Progenitor cell of endocrine pancreas (in vitro differentiated cells): ENCODE measurements at places on chromosomes 2 and 18.
A peak's percentile ranks its signal among the peaks of the same experiment; 100 is the strongest.

- no peak for DNase-seq
Observed at GRCh38 chr2:38187541-38188011, 111.6 kb upstream of the CYP1B1 start.

GRCh38 chr2:10473121-10473756 is 25.1 kb upstream of the ODC1 start:
- no peak for DNase-seq

DNA sequence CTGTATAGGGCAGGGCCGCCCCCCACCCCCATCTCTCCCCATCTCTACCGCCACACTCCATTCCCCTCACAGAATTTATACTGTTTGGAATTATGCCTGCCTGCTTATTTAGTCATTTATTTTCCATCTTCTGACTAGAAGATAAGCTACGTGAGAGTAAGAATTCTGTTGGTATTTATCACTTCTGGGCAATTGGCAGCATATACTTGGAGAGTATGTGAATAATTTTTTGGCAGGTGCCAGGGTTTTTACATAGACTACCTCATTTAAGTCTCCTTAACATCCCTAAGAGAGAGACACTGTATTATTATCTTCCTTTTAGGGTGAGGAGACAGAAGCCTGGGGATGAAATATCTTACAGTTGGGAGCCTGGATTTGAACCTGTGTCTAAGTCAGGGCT is 45.0 kb downstream of the SLC4A1AP start:
- DNase-seq: no peak

DNA sequence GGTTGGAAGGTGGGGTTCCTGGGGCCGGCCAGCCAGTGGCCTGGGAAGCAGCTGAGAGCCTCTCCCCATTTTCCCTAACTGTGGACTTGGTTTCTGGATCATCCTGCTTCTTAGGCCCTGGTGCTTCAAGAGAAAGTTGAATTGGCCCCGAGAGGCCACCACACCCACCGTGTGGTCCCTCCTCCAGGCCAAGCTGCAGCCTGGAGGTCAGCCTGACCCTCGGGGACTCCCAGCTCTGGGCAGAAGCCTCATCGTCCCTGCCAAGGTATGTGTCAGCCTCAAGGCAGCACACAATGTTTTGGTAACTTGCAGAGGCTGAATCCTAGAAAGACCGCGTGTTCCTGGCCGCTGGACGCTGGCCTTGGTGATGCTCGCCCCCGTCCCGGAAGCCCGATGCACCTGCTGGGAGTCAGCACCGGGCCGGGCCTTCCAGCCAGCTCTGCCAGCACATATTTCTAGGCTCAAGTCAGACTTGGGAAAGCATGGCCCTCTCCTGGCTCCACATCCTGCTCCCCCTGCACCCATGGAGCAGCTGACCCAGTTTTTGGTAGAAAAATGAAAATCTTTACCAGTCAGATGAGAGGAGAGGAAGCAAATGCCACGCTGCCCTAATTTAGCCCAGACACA is 72.6 kb downstream of the ACTR2 start:
- DNase-seq: no peak

- no peak for DNase-seq
Observed at GRCh38 chr2:132871831-132872230, 201.8 kb upstream of the LYPD1 start.

- DNase-seq: no peak
Observed at GRCh38 chr18:62900132-62900883, 185.0 kb downstream of the PHLPP1 start.

DNA sequence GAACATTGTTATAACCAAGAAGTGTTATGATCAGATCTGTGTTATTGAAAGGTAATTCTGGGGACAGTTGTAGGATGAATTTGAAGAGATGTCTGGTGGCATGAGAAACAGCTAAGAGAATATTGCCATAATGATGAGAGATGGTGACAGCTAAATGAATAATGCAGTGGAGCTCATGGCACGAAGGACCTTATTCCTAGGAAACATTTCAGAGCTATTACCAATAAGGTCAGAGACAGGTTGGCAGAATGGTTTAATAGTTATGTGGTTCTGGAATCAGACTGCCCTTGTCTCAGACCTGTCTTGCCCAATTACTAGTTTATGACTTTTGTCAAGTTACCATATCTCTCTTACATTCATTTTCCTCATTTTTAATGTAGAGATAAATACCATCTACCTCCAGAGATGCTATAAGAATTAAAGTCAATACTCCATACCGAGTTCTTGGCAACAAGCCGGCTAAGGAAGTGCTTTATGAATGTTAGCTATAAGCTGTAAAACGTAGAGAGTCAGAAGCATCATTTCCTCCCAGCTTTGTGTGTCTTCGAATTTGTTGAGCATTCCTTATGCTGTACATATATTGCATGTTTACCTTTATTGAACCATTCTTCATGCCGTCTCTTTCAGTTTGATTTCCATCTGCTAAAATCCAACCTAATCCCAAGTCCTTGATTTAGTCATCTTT is 73.6 kb upstream of the COL5A2 start:
- no peak for DNase-seq

GRCh38 chr2:12990523-12990922 is 273.8 kb downstream of the TRIB2 start:
- DNase-seq: no peak

DNA sequence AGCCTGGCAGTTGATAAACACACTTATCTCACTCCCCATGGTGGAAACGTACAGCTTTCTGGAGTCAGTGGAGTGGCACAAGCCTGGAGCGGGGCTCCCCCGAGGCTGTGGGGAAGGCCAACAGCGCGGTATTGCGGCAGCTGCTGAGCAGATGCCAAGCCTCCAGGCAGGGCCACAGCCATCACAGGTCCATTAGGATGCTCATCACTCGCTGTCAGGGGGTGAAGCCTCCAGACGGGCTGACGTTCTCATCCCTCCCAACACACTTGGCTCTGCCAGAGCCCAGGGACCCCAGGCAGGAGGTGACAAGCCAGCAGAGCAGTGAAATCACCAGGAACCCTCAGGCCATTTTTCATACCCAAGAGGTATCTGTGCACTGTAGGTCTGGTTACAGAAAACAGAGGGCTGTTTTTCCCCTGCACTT is 529.2 kb upstream of the KLHL29 start:
- DNase-seq: no peak

- DNase-seq: no peak
Observed at GRCh38 chr18:49850636-49851035, 37.3 kb upstream of the ACAA2 start.

DNA sequence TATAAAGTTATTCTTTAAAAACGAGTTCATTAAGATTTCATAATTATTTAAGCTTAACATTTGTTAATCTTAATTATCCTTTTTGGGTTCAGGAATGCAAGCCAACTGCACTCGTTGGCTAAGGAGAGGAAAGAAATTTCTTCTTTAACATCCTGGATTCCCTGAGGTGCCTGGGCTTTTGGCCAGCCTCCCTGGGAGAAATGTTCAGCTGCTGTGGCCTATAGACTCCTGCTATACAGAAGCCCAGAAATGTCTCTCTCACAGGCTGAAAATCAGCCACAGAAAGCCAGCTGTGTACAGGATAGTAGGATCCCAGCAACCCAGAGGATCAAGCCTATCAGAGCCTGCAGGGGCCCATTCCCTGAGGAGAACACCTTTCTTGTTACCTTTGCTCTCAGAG is 430.3 kb downstream of the XIRP2 start:
- DNase-seq: no peak

- DNase-seq: no peak
Observed at GRCh38 chr18:44826418-44827259, 146.0 kb downstream of the SETBP1 start.

DNA sequence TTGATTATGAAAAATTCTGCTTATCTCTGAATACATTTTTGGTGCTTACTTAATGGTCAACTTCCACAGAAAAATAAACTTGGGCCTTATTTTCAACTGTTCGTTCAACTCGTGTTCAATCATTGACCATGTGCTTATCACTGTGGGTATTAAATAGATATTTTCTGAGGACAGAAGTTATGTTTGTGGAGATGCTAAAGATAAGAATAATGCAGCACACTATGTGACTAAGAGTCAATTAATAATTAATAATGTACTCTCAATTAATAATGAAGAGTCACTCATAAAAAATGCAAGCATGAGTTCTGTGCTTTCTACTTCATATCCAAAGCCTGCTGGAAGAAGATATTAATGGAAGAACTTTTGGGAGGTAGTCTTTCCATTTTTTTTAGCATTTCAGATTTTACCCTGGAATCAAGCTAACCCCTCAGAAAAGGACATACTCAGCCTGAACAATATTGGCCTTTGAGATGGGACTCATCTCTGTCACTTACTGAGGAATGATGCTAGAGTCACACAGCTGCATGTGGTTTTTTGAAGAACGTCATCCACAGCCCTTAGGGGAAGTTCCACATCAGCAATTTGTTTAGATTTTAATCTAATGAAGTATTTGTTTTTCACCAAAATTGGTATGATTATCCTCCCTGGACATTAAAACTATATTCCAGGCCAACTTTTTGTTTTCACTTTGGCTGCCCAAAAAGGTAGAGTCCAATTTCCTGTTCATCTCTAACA is 191.9 kb upstream of the CRIM1 start:
- no peak for DNase-seq

- no peak for DNase-seq
Observed at GRCh38 chr18:36372903-36373311, 75.4 kb downstream of the FHOD3 start.

DNA sequence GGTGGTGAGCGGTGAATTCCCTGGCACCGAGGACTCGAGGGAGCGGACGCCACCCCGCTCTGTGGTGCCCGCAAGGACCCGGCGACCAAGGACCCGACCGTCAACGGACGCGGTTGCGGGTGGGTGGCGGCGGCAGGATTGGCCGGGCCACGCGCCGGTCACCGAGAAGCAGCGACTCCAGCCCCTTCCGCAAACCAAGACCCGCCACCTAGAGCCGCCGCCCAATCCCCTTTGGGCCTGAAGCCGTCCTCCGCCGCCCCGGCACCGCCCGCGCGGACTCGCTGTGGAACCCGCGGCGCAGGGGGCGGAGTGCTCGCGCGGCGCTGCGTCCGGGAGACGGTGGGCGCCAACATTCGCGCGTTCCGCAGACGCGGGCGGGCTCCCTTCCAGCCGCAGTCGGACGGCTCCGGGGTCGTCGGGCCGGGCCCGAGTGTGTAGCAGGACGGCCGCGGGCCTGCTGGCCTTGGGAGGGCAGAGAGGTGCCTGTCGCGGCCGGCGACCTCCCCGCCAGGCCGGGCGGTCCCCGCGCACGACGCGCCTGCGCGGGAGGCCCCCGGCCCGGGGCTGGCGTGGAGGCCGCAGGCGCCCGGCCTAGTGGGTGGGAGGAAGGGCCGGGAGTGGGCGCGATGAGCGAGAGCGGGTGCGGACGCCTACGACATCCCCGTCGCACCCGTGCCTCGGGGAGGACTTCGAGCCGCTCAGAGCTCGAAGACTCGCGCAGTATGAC is at the start of the genes FAM228B and PFN4:
FAM228B (plus strand) TSS at position 275 of the 727 bp plus-strand sequence. CDS start 893 bp downstream, outside the sequence.
PFN4 (minus strand) TSS at position 140 of the 727 bp plus-strand sequence. CDS start 799 bp downstream, outside the sequence.
- peak; percentile 66 for DNase-seq

DNA sequence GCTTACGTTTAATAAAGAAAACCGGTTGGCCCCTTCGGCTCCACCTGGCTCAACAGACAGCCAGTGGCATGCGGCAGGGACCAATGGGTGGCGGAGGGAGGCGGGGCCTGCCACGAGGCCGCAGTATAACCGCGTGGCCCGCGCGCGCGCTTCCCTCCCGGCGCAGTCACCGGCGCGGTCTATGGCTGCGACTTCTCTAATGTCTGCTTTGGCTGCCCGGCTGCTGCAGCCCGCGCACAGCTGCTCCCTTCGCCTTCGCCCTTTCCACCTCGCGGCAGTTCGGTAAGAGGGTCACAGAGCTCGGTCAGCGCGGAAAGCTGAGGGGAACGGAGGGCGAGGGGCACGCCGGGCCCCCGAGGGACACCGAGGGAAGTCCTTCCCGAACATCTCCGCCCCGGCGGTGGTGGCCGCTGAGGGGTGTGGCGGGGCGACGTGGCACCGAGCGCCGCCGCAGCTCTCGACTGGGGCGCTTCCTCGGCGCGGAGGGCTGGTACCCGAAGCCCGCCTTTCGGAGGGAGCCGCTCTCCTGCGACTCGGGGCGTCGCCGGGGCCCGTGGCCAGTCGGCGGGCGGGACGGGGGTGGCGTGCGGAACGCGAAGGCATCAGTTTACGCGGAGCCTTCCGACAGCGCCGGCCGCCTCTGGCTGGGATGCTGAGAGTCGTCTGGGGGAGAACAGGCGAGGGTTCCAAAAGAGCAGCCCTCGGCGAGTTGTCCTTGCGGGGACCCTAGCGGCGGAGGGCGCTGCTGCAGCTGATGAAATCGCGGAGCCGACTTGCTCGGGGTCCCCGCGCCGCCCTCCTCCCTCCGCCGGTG is at the start of gene MTHFD2:
MTHFD2 (plus strand) TSS at position 155 of the 814 bp plus-strand sequence; CDS start at position 182, 27 bp downstream.
- peak; percentile 82 for DNase-seq

DNA sequence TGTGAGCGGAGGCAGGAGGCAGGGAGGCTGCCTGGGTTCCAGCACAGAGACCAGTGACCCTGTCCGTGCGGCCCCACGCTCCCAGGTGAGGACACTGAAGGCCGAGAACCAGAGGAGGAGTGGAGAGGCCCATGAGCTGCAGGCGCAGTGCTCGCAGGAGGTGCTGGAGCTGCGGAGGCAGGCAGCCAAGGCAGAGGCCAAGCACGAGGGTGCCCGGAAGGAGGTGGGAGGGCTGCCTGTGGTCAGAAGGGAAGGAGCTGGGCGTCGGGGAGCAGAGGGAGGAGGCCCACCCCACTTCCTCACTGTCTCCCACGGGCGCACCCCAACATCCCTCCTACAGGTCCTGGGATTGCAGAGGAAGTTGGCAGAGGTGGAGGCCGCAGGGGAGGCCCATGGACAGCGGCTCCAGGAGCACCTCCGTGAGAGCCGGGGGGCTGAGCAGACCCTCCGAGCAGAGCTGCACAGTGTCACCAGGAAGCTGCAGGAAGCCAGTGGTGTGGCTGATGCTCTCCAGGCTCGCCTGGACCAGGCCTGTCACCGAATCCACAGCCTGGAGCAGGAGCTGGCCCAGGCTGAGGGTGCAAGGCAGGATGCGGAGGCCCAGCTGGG is 33.0 kb upstream of the SNED1 start:
- no peak for DNase-seq

GRCh38 chr2:9095226-9095625 is 91.7 kb upstream of the MBOAT2 start:
- DNase-seq: no peak

DNA sequence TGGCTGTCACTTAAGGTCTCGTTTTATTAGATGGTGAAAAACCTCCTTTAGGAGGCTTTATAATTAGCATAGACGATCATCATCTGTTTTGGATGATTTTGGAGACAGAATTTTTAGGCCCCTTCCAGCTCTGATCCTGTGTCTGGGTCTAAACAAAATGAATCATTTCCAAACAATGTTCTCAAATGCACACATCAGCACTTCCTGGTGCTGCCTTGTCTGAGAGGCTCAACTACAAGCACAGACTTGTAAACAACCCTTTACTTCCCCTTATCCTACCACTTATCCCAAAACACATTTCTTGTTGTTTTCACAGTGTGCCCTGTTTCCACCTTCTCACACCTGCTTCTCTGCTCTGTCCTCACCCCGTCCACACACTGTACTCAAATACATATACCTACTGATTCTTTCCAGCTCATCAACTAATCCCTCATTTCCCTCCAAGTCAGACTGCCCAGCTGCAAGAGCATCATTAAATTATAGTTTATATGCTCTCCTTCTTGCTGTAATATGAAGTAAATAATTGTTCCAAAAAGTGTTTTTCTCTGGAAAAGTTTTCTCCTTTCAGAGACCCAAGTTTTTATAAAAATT is 71.2 kb upstream of the COL3A1 start:
- no peak for DNase-seq

- DNase-seq: no peak
Observed at GRCh38 chr2:15708865-15709820, 117.5 kb downstream of the DDX1 start.
